Esophagus muscularis mucosa (tissue), 4 donors: ENCODE measurements at places on chromosomes 4 and X.

DNA sequence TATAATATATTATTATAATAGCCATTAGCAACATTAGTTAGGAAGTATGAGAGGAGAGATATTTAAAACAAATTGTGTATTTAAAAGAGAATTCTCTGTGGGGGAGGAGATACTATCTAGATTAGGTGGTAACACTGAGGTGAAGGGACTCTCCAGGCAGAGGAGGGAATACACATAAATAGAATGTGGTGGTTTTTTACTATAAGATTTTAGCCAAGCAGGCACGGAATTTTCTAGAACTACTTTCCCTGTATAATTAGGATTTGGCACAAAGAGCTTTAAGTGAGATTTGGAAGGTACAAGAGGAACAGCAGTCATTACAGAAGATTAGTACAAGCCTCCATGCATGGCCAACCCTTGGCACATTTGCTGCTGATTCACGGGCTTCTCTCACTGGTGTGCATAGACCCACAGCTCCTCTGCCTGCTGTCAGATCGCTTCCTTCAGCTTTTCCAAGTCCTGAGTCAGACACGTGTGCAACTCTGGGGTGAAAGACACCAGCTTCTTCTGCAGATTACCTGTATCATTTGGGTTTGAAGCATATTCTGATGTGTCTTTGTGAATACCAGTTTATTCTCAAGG lies 685.5 kb downstream of the KCTD8 start:
- no peak for DNase-seq

DNA sequence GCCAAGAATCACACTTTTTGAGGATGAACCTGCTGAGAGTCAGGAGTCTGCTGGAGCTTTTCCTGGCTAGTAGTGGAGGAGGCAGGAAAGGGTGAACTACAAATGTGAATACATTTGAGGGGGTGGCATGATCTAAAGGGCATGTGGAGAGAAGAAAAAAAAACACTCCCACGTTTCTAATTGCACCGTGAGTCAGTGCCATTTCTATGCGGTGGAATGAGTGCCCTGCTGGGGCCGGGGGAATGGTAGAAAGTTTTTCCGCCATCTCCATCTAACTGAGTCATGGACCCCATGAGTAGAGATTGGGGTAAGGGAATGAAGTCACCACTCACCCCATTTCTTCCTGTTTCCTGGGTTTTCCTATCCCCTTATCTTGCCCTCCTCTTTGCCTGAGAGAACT lies 19.8 kb downstream of the BEX3 start:
- no peak for DNase-seq

DNA sequence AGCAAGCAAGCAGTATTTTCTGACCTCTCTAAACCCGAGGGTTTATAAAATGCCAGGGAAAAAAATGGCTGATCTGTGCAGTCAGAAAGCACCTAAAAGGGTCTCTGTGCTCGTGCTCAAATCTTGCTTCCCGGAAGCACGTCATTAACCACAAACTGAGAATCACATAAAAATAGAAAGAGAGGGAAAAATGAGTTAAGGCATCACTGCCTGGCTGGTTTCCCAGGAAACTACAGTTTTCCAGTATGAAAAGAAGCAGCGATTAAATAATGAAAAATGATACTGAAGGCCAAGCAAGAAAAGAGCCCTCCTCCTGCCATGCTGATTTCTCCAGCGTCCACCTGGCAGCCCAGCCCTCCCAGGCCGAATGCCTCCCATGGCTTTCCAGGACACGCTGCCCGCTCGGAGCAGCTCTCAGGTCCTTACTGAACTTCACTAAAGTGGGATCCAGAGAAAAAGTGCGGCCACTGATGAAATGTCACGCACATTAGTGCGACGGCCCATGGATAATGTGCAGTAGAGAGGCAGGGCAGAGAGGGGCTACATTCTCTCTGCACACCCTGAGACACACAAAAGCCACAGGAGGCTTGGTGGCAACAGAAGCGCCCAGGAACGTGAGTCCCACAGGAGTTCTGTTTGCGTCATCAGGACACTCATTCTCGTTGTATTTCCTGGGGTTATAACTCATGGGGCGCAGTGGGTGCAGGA lies 80.4 kb downstream of the WFS1 start:
- DNase-seq, result no peak

GRCh38 chr4:162849937-162850336 lies 316.8 kb downstream of the NAF1 start:
- DNase-seq, result no peak

DNA sequence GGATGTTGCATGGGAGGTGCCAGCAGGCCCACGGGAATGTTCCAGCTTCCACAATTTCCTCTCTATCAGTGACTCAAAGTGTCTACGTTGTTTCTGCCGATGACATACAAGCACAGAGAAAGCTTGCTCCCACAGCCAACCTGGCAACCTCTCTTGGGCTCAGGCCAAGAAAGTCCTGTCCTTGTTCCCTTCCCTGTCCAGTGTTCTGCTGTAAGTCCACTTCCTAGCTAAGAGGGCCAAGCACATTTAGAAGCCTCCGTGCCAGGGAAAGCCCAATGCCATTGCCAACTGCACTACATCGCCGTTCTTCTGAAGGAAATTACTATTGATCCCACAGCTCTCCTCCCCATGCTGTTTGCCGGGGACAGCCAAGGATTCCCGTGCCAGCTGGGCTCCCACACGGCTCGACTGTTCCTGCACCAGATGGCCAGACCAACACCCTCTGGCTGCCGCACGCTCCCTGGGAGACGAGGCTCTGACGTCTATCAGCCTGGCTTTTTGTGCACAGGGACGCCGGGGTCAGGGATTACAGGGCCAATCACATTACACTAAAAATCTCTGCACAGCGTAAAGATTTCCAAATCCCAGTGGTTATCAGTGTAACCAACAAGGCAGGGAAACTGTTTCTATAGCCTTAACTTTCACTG lies 284.0 kb downstream of the BCOR start:
- peak; percentile 91 for DNase-seq

- no peak for DNase-seq
Measured at GRCh38 chr4:186780291-186781031, 56.8 kb upstream of the FAT1 start.

DNA sequence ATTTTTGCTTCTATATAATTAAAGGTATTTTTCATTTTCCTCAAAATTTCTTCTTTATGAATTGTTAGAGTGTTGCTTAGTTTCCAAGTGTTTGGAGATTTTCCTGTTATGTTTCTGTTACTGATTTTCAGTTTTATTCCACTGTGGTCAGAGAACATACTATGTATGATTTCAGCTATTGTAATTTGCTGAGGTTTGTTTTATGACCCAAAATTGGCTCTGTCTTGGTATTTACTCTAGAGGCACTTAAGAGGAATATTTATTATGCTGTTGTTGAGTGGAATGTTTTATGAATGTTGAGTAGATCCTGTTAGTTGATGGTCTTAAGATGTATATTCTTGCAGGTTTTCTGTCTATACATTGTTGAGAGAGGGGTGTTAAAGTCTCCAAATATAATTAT lies 263.5 kb downstream of the PABPC4L start:
- DNase-seq, result no peak

DNA sequence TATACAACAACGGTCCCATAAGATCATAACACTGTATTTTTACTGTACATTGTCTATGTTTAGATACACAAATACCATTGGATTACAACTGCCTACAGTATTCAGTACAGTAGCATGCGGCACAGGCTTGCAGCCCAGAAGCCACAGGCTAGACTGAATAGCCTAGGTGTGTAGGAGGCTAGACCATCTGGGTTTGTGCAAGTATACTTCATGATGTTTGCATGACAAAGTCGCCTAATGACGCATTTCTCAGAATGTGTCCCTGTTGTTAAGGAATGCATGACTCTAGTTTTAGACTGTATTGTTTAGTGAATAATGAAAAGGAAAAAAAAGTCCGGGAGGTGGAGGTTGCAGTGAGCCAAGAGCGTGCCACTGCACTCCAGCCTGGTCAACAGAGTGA lies 56.5 kb upstream of the C4orf50 start:
- DNase-seq, result no peak

DNA sequence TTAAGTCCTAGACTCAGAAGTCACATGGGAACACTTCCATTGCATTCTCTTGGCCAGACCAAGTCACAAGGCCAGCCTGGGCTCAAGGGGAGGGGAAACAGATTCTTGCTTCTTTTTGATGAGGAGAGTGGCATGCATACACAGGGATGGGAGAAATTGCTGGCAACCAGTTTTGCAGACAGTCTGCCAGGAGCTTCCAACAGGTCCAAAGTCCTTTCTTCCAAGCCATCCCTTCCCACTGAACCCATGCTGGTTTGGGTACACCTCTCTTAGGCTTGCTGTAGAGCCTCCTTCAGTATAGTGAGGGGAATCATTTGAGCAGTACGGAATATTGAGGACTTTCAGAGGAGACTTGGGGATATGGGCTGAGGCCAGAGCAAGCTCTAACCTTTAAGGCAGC lies 267.8 kb downstream of the BCOR start:
- no peak for DNase-seq

DNA sequence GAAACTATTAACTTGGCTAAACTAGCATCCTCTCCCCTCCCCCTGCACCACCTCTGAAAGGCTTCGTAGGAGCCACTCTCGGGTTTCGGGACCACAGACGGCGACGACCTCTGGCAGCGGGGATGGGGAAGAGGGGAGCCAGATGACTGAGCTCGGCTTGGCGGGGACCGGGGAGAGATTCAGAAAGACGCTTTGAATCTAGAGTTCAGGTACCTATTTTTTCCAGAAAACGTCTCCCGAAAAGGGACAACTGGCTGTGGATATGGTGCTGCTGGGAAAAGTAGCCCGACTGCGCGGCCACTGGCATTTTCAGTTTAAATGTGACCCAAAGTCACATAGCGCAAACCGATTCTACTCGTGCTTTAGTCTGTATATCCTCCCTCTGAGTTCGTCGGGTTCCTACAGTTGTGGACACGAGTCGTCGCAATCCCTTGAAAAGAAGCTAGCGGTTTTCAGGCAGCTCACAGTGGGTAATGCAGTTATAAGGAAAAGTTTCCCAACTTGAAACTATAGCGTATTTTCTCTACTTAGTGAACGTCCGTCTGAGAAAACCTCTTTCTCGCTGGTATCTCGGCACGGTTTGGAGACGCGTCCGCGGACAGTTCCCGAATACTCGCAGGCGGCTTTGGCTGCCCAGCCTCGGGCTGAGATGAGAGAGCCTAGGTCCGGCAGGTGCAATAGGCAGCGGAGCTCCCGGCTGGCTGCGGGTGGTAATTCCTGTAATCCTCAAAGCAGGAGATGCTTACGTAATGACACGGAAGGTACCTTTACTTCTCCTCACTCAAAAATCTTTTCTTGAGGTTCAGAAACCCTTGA lies 1.3 kb downstream of the PARM1 start:
- DNase-seq, result no peak

DNA sequence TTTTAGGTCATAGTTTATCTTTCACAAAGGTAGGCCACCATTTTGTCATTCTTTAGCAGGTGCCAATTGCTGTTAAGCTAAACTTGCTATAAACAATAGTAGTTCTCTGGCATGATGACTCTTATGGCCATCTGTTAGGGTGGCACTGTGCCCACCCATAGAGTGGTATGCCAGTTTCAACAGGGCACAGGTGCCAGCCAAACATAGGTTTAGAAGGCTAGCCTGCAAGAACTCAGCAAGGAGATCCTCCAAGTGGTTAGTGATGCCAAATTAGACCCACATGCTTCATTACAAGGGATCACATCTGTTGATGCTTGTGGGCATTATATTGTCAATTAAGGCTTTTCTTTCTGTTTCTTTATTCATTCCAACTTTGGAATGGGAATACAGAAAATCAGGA lies 204.5 kb downstream of the FMR1NB start:
- DNase-seq, result no peak

DNA sequence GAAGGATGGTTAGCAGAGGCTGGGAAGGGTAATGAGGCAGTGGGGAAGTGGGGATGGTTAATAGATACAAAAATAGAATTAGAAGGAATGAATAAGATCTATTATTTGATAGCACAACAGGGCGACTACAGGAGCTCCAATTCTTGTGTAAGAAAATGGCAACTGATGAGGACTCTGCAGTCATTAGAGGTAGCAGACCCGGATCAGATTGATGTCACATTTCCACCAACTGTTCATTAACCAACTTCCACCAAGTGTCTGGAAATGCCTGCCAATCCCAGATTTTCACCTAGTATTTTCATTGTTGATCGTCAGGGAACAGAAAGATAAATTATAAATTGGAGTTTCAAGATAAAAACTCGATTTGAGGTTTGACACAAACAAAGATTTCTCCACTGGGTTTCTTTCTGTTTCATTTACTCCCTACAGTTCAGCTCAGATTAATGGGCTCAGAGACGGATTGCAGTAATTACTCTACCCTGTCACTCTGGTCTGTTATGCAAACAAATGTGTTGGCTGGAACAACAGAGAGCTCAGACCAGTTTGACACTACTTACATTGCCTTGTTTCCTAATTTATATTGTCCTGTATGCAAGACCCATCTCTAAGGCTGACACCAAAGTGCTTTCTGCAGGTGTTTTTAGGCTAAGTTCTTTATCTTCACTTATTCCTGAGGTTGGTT lies 909.2 kb upstream of the PRKX start:
- DNase-seq, result no peak

DNA sequence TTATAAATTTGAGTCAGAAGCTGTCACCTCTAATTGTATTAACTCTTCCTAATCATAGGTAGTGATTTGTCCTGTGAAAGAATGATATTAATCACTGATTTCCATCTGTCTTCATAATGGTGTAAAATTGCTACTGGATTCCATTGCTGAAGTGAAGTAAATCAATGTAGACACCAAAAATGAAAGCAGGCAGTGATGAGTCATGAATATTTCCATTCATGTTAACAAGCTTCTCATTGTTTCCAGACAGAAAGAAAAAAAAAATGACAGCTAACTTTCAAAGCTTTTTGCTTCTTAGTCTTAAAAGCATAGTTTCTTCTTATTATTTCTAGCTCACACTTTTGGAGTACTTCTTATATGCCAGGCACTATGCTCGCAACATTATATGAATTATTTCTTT lies 21.5 kb downstream of the FAM114A1 start:
- no peak for DNase-seq

DNA sequence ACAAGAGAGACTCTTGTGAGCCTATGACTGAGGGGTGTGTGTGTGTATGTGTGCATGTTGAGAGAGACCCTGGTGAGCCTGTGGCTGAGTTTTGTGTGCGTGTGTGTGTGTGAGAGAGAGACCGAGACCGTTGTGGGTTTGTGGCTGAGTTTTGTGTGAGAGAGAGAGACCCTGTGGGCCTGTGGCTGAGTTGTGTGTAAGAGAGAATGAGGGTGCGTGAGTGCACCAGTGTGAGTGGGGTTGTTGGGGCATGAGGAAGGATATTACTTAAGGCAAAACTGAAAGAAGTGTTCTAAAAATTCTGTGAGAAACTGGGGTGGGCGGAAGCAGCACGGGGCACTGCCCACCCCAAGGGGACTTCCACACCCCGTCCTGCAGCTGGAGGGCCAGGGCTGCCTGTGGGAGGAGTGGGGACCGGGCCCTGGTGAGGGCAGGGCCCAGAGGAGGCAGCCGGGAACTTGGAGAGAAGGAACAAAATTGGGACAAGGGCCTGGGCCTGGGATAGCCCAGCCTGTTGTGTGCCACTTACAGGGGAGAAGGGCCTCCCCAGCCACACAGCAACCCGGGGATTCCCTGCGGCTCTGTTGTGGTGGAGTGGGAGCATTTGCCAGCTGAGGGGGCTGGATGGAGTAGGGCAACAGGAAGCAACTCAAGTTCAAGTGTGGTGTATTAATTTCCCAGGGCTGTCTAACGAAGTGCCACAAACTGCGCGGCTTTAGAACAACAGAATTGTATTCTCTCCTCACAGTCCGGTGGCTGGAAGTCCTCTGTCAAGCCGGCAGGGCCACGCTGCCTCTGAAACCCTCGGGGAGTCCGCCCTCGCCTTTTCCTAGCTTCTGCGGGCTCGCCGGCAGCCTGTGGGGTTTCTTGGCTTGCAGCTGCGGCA lies 22.1 kb downstream of the TMEM131L start:
- DNase-seq, result peak; percentile 92

- peak; percentile 90 for DNase-seq
Measured at GRCh38 chrX:153032397-153033118, 23.7 kb upstream of the PNMA3 start.

- no peak for DNase-seq
Measured at GRCh38 chr4:40317916-40318658, 17.0 kb upstream of the CHRNA9 start.
